ENCODE measurements at places on chromosomes 16 and 17.

GRCh38 chr16:57611706-57612105, 16.7 kb upstream of the ADGRG1 start:
- no peak for DNase-seq

- peak; percentile 92 for DNase-seq
These were observed 826 bp upstream of the TLCD1 start for GRCh38 chr17:28726627-28727491.

- peak; percentile 40 for DNase-seq
These were observed 1.1 kb upstream of the RNF213 start for GRCh38 chr17:80259457-80260068.

DNA sequence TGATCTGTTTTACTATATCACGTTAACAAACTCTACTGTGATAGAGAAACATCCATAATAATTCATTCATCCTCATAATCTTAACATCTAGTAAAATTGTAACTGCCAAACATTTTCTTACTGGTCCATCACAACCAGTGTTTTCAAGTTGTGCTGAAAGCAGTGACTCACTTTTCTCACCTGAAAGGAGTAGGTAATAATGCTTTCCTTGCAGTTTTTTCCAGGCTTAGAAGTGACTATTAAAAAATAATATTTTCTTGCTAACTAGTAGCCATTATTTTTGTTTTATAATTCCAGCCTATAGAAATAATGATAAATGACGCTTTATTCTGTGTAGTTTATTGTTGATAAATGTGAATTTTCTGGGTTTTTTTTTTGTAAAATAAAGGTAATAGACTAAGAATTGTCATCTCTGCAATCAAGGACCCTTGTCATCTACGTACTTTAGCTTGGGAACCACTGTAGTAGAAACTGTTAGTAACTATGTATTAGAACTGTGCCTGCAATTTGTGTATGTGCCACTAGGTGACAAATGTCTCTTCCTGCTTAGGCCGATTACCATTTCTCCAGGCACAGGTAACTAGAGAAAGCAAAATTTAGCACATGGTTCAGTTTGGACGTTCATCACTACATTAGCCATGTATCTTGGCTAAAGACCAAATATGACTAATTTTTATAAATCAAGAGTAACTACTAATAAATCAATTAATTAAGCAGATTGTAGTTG, 409.4 kb upstream of the ERCC4 start:
- no peak for DNase-seq

DNA sequence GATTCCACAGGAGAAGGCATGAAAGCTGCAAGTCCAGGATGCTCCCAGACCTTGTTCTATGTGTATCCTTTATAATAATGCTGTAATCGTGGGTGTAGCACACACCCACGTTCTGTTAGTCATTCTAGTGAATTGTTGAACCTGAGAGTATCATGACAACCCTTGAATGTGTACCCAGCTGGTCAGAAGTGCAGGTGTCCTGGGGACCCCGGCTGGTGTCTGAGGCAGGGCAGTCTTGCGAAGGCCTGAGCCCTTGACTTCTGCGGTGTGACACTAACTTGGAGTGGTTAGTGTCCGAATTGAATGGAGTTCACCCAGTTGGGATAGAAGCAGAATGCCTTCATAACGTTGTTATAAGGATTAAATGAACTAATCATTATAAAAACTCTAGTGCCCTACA, 218.0 kb upstream of the TNRC6C start:
- DNase-seq = no peak

DNA sequence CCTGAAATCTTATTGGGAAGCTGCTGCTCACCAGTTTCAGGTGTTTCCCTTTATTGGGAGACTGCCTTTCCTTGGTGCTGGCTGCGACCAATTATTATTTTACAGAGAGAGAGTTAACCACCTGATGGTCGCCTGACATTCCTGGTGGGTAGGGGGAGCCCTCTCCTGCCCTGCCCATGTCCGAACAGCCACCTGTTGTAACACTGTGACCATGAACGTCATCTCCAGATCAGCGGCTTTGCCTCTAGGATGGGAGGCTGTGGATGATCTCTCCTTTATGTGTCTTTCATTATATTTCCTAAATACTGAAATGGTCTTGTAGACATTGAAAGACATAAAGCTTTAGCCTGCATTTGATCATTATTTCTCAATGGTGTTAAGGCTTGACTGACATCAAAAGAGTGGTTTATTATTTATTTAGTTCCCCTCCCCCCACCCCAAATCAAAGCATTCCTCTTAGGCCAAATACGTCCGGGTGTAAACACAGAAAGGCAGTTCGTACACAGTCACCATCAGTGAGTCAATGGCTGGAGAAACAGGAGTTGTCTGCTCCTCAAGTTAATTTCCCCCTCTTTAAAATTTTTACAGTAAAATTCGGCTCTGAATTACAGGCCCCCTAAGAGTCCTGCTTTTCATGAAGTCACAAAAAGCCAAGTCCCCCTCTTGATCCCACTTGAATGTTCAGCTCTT, 57.8 kb upstream of the CACNG5 start:
- no peak for DNase-seq

GRCh38 chr17:33868899-33869298, 386.2 kb upstream of the CCL2 start:
- DNase-seq = no peak

DNA sequence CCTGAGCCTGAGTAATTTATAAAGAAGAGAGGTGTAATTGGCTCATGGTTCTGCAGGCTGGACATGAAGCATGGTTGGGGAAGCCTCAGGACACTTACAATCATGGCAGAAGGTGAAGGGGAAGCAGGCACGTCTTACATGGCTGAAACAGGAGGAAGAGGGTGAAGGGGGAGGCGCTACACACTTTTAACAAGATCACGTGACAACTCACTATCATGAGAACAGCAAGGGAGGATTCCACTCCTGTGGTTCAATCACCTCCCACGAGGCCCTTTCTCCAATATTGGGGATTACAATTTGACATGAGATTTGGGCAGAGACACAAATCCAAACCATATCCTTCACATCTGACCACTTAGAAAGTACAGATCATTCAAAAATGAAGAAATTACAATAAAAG, 110.6 kb upstream of the SHISA6 start:
- DNase-seq = no peak

- DNase-seq = no peak
These were observed 985 bp upstream of the TMEM107 start for GRCh38 chr17:8176998-8177731.

- DNase-seq = peak; percentile 92
These were observed 2.9 kb downstream of the RNASEK start for GRCh38 chr17:7014995-7015958.

- DNase-seq = no peak
These were observed 3.2 kb upstream of the PRPSAP1 start for GRCh38 chr17:76356803-76357456.

- no peak for DNase-seq
These were observed 184.4 kb upstream of the FOXF1 start for GRCh38 chr16:86325895-86326294.

DNA sequence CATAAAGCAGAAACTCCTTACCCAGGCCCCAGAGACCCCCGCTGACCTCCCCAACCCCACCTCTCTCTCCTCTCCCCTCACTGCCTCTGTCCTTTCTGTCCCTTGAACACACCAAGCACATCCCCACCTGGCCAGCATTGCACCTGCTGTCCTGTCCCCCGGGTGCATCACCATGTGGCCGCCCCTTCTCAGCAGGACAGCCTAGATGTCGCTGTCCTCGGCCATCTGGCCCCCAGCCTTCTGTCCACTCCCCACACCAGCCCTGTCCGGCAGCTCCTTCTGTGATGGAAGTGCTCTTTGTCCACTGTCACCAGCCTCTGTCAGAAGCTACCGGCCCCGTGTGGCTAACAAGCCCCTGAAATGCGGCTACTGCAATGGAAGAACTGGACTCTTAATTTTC, 12.3 kb upstream of the MPRIP start:
- DNase-seq = no peak

- DNase-seq = no peak
These were observed 417.6 kb downstream of the SOX9 start for GRCh38 chr17:72538443-72538842.

GRCh38 chr16:14958970-14959369, 15.9 kb upstream of the PDXDC1 start:
- no peak for DNase-seq

DNA sequence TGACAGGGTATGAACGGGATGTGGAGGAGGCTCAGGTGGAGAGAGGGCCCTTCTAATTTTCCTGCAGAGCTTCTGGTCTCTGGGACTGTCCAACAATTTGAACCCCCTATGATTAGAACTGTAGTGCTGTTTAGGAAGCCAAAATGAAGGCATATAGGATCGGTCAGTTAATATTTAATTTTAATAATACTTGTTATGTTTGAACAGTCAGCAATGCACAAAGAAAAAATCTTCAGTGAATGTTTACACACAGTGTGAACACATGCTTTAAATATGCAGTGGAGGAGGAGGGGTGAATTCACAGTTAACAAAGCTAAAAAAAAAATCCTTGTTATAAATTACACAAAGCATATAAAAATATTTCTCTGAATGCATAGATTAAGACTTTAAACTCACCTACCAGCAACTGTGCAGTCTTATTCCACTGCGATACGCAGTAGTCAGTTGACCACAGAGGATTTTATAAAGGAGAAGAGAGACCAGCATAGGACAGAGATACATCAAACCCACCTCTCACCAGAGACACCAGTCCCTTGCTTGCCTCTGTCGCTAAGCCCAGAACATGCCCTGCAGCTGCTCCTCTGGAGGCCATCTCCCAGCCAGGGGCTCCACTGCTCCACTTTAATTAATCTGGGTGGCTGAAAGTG, 14.6 kb downstream of the ANKRD40 start:
- no peak for DNase-seq

DNA sequence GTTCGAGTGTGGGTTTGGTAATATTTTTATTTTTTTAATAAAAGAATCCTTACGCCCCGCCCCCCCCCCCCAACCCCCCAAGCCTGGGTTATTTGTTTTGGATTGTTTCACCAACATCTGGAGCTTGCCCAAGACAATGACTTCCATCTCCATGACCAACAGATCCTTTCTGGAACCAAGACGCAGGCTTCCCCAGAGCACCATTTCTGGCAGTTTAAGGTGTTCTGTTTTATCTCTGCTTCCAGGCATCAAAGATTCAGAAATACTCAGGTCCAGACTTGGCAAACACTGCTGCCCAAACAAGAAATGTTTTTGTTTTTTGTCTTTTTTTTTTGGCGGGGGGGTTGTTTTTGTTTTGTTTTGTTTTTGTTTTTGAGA, 56.1 kb downstream of the PLXDC1 start:
- no peak for DNase-seq

DNA sequence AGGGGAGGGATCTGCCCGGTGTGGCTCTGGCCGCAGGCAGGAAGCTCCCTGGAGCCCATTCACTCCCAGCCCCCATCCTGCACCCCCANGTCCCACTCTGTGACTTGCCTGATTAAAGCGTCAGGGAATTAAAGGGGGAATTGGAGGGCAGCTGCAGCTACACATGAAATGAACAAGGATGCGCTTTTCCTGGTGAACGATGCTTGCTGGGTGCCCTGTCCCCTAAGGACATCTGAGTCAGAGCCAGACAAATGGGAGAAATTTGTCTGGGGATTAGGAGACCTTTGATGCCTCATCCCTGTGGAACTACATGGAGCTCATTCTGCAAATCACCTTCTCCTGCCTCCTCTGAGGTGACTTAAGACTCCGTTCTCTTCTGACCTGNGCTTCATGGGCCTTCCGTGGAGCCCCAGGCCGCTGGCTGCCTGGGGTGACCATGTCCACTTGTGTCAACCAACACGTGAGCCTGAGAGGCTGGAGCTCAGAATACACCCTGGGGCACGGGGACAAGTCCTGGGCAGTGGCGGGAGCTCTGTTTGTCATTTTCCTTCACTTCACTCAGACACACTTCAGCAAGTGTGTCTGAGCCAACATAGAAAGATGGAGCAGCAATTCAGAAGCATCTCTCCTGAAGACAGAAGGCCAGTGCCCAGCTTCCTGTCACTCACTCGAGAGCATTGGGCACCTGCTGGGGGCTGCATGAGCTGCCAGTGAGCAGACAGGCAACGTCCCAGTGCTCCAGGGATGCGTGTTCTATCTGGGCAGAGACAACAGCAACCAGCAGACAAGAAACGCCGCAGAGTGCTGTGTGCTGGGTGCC, 54.1 kb downstream of the METRNL start:
- no peak for DNase-seq

- DNase-seq = peak; percentile 67
These were observed 2.3 kb downstream of the TOP2A start for GRCh38 chr17:40415390-40415789.

DNA sequence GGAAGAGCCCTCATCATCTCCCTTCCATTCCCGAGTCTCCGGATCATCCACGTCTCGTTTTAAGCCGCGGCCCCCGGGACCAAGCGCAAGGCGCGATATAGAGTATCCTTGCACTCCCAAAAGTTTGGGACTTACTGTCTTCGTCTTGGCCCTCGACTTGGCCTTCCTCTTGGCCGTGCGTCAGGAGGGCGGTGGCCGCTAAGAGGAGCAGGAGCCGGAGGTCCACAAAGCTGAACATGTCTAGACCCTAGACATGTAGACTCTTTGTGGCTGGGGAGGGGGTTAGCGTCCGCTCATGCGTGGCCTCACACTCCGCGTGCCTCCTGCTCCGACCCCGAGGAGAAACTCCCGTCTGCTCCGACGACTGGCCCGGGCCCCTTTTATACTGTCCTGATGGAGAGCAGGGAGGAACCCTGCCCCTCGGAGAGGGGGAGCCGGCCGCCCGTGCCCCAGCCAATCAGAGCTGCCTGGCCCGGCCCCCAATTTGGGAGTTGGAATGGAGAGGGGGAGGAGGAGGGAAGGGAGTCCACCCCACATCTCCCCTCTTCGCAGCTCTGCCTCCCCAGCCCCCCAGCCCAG, at the start of gene COL1A1:
Gene COL1A1 (minus strand): TSS at position 356 of the 579 bp plus-strand sequence. CDS start 118 bp downstream, at position 238.
- DNase-seq = no peak

DNA sequence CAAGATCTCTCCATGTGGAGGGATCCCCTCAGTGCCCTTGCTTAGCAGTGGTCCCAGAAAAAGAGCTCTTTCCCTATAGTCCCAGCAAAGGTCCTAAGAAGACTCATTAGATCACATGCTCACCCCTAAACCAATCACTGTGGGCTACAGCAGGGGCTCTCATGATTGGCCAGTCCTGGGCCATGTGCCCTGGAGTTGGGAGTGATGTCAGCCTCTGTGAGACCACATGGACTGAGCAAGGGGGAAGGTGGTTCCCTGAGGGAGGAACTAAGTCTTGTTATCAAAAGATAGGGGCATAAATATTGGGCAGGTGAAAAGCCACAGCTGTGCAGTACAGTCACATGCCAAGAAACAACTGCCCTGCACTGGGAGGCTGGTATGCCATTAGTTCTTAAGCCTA, 51.3 kb downstream of the SCNN1B start:
- DNase-seq = no peak

DNA sequence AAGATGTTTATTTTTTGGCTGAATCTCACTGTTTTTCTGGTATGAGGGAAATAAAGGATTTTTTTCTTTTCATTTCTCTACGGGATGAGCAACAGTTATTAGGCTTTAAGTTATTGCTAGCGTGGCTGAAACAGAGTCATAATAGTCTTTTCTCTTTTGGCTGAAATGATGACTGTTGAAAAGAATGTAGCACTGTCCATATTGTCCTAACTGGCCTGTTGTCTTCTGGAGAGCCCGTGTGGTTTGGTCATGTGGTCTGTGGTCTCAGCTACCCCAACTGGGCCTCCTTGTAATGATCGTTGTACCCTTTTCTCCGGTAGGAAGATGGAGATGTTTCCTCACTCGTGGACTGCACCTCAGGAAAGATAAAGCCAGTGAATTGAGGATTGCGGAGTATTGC, 36.6 kb downstream of the EPN2 start:
- no peak for DNase-seq
